ENCODE measurements at places on chromosomes 1 and 21. TPM values are rescaled to one million over a fixed set of nuclear protein-coding genes. Genes with fewer than 3 reads are reported as not detected.

Gene IL10RB
- 66.1 TPM for total RNA-seq

Gene SFN
- total RNA-seq, result 0.16 TPM

Gene ARMH1
- 0.25 TPM for total RNA-seq

Gene TSPEAR
- total RNA-seq, result 0.19 TPM

Gene SYCP1
- total RNA-seq, result not detected

Gene PTCH2
- 0.06 TPM for total RNA-seq

Gene MYBPH
- not detected for total RNA-seq

Gene CHODL
- total RNA-seq, result 0.16 TPM

Gene FAM78B
- 0.16 TPM for total RNA-seq
